ENCODE measurements at places on chromosomes 7 and 10.

- no peak for DNase-seq
Measured at GRCh38 chr10:10873289-10873688, 144.4 kb upstream of the CELF2 start.

- DNase-seq, result no peak
Measured at GRCh38 chr10:124225029-124225466, 131.7 kb upstream of the CHST15 start.

DNA sequence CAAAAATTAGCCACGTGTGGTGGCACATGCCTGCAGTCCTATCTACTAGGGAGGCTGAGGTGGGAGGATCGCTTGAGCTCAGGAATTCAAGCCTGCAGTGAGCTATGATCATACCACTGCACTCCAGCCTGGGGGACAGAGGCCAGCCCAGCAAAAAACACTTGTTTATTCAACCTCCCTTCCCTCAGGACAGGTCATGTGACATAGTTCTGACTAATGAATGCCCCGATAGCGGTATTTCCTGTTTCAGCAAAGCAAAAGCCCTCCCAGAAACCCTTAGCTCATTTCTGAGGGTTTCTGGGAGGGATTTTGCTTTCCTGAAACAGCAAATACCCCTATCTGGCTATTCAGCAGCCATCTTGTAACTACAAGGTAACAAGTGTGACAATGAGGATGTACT is 157.1 kb downstream of the GATA3 start:
- DNase-seq, result no peak

DNA sequence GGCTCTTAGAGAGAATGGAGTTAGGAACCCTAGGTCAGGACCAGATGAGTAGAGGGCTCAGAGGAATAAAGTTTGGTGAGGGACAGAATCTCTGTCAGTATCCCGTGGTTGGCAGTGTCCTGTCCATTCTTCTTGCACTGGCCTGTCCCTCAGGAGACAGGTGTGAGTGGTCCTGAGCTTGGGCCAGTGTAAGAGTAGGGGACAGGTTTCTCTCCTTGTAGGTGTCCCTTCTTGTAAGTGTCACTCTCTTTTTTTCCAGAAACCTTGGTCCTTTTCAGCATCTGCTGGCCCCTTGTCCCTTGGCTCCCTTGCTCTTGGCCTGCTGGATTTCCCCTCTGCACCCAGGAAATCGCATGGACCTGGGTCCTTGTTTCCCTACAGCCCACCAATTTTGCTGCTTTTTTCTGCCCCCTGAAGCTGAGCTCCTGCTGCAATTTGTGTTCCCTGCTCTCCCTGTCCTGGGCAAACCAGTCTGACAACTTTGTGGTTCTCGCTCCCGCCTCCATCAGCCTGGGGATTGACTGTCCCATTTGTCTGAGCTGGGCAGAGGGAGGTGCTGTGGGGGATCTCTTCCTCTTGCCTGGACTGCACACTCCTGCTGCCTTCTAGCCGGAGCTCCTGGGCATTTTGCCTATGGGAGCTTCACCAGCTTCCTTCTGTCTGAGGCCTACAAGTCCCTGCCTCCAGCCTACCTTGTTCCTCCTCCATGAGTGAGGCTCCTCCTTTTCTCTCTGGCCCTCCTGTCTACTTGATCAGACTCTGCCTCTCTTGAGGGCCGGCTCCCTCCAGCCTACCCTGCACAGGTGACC is 6.5 kb downstream of the TSPAN14 start:
- DNase-seq, result no peak

DNA sequence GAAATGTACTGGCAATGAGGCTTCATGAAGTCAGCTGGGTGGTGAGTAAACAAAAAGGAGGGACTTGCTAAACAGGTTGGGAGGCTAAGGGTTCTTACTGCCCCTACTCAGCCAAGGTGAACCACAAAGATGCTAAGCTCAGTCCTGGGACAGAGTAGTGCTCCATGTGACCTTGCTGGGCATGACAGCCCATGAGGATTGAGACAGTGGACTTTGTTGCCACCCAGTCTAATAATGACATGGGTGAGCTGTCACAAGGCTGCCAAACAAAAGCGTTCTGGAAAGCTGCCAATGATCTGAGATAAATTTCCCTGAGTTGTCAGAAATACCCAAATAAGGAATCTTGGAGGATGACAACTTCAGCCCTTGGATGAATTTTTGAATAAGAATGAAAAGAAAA is 75.2 kb downstream of the CLEC2L start:
- DNase-seq, result no peak

DNA sequence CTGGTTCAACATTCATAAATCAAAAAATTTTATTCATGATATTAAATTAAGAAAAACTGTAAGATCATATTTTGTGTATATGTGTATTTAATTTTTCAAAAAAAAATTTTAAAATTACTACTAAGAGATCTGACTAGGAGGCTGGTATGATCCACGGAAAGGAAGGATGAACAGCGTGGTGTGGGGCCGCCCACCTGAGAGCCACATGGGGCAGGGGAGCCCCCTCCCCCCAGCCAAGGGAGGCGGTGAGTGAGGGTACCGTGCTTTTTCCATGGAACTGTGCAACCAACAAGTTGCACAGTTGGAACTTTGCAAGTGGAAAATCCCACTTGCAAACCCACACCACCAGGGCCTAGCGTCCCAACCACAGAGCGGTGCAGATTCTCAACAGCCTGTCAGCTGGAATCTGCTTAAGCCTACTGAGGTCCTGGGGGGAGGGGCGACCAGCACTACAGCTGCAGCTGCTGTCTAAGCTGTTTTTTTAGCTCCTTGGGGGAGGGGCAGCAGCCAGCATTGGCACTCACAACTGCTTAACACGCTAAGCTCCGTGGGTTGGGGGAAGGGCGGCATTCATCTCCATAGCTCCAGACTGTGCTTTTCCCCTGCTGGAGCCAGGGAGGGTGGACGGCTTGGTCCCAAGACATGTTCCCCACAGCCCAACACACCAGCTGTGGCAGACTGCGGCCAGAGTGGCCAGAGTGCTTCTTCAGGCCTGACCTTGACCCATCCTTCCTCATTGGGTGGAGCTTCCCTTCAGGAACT is 94.2 kb upstream of the IGFBP3 start:
- no peak for DNase-seq

- no peak for DNase-seq
Measured at GRCh38 chr10:48418189-48418788, 111.8 kb downstream of the MAPK8 start.

GRCh38 chr7:21763818-21764217 is 181.9 kb downstream of the CDCA7L start:
- no peak for DNase-seq

- no peak for DNase-seq
Measured at GRCh38 chr7:157228864-157229422, 90.2 kb downstream of the UBE3C start.

DNA sequence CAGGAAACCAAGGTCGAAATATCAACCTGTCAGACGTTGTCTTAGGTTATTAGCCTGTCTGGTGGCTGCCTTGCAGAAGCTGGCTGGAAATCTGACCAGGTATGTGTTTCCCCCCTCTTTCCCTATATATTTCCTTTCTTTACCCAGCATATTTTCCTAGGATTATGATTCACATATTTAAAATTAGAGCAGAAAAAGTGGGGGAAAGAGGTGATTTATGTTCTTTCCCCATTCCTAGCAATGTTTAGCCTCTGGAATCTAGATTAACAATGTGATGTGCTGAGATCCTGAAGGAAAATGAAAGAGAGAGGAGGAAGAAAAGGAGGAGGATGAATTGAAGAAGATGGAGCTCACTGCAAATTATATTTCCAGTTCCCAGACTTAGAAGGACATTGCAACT is 421.4 kb upstream of the AUTS2 start:
- no peak for DNase-seq

GRCh38 chr7:12401538-12402364 is 1.9 kb downstream of the VWDE start:
- DNase-seq, result no peak

DNA sequence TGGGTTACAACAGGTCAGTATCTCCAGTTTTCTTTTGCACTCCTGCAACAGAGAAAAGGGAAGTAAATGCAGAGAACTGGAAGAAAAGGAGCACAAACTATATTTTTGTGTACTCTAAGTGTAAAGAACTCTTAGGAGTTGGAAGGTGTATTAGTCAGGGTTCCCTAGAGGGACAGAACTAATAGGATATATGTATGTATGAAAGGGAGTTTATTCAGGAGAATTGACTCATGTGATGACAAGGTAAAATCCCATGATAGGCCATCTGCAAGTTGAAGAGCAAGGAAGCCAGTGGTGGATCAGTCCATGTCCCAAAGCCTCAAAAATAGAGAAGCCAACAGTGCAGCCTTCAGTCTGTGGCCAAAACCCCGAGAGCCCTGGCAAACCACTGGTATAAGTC is 22.6 kb upstream of the RAB18 start:
- DNase-seq, result no peak

DNA sequence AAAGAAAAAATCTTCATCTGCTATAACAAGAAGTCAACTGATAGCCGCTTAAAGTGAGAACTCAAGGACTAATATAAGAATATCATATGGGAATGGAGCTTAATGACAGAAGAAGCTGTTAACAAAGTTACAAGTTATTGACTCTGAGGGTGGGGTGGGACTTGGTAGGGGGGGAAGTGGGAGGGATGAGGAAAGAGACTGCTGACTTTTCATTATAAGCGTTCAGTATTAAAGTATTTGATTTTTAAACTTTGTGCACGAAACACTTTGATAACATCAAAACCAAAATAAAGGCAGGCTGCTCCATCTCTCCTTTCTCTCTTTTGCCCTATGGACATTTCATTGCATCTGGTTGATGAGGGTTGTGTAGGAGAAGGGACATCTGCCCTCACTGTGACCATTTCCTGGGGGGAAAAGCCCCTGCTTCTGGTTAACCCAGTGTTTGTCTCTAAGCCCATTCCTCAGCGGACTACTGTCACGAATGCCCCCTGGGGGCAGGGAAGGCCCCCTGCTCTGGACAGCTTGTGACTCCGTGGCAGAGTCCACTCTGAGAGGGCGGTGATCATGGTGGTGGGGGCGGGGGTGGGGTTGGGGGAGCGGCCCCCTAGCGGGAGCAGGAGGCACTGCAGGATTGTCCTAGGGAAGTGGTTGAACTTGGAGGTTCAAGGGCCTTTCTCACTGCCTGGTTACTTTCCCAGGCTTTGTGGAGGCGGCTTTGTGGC is 17.4 kb downstream of the SLC13A4 start:
- no peak for DNase-seq

GRCh38 chr7:16847381-16847860 is 34.4 kb downstream of the AGR3 start:
- DNase-seq, result no peak

DNA sequence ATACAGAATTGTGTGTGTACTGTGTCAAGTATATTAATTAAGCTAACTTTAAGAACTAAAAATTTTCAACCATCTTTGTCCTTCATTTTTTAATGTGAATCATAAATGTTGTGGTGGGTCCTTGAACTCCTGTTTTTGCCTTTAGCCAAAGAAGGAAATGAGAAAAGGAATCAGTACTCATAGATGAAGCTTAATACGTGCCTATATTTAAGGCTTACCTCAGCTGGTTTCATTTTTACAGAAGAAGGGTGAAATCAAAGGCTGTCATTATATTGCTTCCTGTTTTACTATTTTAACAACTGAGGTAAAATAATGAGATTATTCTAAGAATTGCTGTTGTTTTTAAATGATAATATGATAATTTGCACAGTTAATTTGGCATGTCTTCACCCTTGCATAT is 6.3 kb upstream of the SNX13 start:
- no peak for DNase-seq

DNA sequence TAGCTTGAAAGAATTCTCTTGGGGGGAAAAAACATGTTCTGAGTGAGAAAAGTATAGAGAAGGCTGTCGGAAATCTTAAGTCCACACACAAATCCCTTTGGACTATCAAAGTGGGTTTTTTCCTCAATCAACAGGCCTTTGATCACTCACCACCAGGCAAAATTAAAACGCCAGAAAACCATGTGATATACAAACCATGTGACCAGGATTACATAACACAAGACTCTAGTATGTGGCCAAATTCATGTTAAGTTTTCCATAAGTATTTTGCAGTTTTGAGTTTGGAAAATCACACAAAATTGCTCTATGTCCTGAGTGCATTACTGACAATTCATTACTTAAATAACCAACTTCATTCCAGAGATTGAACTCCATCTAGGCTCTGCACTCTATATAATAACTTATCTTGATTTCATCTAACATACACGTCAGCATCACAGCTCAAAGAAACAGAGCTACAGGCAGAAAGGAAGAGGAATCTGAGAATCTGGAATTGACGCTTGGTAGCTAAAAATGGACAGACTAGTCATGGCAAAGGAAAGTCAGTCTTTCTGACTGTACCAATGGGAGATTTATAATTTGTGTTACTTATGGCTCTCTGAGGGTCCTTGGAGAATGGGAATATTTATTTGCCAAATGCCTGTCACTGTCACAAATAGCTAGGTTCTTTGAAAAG is 383.5 kb downstream of the SFMBT2 start:
- no peak for DNase-seq

DNA sequence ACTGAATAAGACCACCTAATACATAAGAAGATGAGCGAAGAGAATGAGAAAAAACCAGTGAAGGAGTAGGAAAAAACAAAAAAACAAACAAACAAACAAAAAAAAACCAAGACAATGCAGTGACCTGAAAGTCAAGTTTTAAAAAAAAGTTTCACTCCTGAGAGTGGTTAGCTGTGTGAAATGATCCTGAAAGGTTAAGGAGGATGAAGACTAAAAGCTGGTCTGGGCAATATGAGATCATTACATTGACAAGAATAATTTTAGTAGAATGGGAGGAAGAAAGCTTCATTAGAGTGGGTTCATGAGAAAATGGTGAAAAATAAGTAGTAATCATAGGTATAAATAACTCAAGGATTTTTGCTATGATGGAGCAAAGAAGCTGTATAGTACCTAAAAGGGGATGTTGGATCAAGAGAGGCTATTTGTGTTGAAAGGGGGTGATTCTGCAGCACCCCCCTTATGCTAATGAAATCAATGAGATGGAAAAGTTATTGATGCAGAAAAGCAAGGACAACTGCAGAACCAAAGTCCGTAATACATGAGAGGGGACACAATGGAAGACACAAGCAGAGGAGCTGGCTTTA is 80.2 kb downstream of the KMT2C start:
- DNase-seq, result no peak

DNA sequence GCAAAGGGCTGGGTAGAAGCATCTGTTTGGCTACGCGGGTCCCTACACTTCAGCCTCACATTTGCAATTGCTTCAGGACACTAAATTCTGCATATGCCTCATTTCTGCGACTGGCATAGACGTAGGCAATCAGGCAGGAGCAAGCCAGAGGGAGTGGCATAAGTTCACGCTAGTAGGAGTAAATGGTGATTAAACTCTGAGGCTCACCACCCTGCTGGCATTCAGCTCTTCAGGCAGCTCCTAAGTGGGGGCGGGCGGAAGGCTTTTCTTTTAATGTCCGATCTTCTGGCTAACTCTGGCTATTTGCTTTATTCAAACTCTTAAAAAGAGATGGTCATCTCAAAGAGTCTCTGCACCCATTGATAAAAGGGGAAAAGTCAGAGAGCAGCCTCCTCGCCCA is 45.3 kb downstream of the RGS10 start:
- no peak for DNase-seq

DNA sequence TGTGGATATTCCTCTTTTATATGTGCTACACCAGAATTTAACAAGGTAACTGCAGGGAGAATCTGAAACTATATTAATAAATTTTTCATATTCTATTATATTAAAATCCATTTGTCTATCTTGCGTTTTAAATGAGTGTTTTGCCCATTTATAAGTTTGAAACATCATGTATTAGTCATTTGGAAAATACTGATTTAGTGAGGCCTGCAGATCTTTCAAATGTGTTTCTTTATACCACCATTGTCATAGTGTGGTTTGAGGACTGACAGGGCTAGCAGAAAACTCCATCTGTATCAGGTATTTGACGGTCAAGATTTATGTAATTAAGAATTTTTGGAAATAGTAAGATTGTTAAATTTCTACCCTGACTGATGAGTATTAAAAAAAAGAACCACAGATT is 29.3 kb downstream of the MAPK8 start:
- DNase-seq, result no peak

All from D721Med (cell line).